Right hindlimb (tissue), 1 donor: ENCODE measurements at places on chromosomes 7 and 10.

DNA sequence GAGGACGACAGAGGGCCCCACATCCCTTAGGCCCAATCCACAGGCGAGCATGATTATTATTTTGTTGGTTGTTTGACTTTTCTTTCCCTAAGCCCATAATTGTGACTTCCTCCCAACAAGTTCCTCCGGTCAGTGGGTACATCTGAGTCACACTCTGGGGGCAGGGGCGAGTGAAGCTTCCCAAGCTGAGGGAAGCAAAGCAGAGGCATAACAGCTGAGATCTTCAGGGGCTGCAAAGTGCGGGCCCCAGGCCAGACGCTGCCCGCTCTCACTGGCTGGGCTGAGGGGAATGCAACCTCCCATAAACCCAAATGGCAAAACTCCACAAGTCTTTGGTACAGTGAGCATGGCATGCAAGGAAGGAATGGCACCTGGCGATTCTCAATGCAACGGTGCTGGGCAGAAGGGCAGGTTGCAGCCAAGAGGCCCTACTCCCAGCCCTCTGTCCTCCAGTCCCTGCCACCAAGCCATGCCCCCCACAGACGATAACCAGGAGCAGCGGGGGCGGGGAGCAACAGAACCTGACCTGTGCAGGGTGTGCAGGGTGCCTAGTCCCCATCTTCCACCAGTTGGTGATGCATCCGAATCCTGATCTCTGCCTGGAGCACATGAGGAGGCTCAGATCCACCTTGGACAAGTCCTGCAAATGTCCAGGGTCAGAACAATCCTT, 25.3 kb downstream of the TNS3 start:
- peak; percentile 38 for DNase-seq

DNA sequence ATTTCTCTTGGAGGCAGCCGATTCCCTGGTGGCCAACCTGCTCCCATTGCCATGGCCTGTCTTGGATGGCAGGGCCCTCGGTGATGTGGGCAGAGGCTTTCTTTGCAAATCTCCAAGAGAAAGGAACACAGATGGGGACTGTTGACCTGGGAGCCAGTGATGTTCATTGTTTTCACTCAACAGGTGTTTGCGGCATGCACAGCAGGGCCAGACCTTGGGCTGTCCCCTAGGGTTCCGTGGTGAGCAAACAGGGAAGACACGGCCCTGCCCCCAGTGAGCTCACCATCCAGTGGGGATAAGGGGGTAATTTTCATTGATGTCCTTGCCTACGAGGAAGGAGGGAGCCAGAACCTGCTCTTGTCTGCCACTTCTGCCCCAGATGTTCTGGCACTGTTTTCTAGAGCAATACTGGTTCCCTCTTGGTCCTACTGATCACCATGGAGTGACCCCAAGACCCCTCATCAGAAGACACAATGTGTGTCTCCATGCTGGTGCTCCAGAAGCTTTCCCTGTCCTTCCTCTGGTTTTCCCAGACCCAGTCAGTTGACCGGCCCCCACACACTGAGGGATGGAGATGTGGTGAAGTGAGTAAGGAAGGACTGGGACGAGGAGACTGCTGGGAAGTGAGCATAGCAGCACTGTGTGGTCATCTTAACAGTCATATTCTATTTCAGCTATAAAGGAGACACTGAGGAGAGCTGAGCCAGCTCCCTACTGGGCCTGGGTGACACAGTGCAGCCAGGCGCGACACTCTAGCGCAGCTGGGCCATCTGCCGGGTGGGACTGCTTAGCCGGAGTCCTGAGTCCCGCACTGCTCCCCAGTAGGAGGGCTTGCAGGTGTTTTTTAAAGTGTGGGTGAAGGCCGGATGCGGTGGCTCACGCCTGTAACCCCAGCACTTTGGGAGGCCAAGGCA, 20.4 kb upstream of the FIGNL1 start:
- no peak for DNase-seq

DNA sequence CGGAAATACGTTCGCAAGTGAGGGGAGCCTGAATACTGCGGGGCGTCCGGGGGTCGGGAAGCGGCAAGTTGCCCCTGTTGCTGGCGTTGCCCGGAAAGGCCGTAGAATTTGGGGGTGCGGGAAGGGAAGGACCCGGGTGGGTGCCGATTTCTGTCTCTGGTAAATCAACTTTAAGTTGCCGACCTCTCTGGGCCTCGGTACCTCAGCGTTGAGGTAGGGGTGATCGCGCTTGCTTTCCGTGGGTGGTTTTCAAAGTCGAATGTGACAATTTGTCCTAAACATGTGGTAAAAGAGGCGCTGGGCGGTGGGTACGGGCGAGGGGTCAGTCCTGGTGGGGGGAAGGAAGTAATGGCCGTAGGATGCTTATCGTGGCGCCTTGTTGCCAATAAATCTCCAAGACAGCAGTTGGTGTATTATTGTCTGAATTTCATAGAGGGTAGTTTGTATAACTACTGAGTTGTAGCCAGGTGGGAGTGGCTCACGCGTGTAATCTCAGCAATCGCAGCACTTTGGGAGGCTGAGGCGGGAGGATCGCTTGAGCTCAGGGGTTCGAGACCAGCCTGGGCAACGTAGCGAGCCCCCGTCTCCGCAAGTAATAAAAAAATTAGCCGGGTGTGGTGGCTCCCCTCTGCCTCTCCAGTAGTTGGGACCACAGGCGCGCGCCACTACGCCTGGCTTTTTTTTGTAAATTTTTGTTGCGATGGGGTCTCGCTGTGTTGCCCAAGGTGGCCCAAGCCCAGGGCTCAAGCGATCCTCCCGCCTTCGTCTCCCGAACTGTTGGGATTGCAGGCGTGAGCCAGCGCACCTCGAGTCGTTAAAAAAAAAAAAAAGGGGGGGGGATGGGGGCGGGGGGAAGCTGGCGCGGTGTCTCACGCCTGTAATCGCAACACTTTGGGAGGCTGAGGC, 644 bp downstream of the BUD23 start:
- DNase-seq: no peak

- no peak for DNase-seq
These were observed 190.7 kb upstream of the MKI67 start for GRCh38 chr10:128316925-128317324.

- DNase-seq: peak; percentile 49
These were observed 86.0 kb downstream of the FANK1 start for GRCh38 chr10:125982260-125982948.

GRCh38 chr10:9311702-9312499, 1257.4 kb downstream of the GATA3 start:
- DNase-seq: no peak

DNA sequence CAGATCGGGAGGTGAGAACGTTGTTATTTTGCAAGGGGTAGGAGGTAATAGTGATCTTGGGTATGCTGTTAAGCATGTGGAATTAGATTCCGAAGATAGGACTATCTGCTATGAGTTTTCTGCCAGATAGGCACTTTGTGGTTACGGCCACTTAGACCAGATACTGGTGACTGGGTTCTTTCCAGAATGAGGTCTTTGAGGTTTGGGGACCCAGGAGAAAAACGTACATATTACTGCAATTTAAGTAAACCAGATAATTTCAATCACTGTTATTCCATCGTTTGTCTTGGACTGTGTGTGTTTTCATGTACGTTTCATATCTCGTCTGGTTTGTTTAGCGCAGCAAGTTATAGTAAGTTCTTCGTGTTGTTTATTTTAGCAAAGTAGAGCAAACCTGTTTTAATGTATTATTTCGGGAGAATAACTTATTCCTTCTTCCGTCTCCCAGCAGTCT, 312 bp downstream of the ARL4A start:
- DNase-seq: no peak

GRCh38 chr7:30727061-30727945, 24.6 kb upstream of the INMT start:
- DNase-seq: no peak

DNA sequence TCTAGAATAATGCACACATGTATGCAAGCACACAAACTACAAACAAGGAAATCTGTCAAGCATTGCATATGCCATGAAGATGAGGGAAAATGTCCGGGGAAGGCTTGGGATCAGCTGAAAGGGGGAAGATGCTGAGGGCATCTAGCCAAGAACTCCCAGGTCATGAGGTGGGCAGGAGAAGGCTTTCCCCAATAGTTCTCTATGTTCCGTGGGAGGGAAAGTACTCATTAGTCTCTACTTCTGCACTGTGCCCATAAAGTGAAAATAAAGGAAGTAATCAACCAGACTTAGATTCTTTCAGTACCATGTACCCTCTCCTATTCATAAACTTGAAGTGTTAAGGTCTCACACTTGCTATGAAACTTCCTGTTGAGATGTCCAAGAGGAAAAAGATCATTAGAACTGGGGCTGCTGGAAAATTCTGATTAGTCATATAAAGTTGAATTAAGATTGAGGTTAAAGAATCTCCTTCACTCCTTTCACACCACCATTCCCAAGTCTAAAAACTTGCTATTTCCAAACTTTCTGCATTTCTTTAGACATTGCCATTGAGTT, 17.1 kb upstream of the LIPF start:
- no peak for DNase-seq

GRCh38 chr7:34080513-34080912, 175.2 kb downstream of the BMPER start:
- no peak for DNase-seq

GRCh38 chr7:100773491-100773890, 40.1 kb downstream of the ZAN start:
- no peak for DNase-seq

GRCh38 chr10:132001238-132001972, 19.7 kb upstream of the BNIP3 start:
- DNase-seq: no peak

GRCh38 chr7:30708983-30709382, 26.7 kb upstream of the CRHR2 start:
- DNase-seq: no peak

- DNase-seq: no peak
These were observed 34.5 kb downstream of the PPP1R3C start for GRCh38 chr10:91598211-91598977.

DNA sequence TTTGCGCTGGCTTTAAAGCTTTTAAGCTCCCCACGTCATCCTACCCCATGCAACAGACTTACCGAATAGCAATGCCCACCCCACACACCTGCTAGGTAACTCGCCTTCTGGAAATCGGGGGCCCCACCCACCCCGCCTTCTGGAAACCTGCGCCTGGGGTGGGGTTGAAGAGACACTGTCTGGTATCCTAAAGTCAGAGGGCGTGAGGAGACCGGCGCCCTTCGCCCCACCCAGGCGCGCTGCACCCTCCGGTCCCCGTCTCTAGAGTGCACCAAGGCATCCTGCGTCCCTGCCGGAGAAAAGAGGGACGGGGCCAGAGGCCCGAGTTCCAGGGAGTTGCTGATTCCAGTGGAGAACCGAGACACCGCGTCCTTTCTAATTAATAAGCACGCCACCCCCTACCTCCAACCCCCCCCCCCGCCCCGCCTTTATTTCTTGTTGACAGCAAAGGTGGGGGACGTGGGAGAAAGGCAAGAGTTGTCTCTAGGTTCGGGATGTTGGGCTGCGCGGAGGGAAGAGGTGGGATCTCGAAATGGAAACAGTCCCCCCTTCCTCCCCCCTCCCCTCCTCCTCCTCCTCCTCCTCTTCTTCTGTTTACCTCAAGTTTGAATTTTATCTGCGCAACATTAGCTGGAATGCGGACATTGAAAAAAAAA, 220.9 kb upstream of the MKLN1 start:
- no peak for DNase-seq

DNA sequence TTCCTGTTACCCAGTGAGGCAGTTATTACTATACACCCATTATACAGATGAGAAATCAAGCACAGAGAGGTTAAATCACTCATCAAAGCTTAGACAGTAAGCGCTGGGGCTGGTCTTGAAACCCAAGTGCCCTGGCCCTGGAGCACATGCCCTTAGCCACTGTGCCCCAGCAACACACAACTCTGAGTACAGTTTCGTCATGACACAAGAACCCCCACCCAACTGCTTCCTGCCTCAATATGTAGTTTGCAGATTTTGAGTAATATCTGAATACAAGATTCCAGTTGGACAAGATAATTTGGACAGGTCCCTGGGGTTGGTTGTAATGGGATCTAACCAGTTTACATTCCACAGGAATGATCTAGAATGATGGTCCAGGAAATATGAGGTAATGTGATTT, 62.8 kb downstream of the SH3PXD2A start:
- no peak for DNase-seq

DNA sequence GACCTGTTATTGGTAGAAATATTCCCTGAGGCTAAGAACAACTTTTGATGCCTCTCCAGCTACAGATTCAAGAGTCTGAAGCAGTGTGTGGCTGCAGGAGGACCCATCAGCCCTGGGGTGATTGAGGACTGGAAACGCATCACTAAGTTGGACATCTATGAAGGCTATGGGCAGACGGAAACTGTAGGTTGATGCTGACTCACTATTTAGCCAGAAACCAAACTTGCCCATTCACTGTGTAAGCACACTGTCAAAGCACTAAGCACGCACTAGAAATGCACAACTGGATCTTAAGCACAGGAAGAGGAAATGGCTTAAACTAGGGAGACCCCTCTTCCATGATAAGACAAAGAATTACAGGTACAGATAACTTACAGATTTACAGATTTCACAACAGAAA, 20.8 kb downstream of the ACSM6 start:
- no peak for DNase-seq
